ENCODE measurements at places on chromosomes 2 and 18. TPM values are rescaled to one million over a fixed set of nuclear protein-coding genes. Genes with fewer than 3 reads are reported as not detected.

NT5DC4 gene
- not detected for total RNA-seq

C2orf78 gene
- total RNA-seq = not detected

KCNG2 gene
- 6.4 TPM for total RNA-seq

CNGA3 gene
- total RNA-seq = under 0.01 TPM

GALM gene
- 39.5 TPM for total RNA-seq

RUFY4 gene
- not detected for total RNA-seq

GALNT5 gene
- total RNA-seq = 32.4 TPM

NETO1 gene
- total RNA-seq = 0.26 TPM

DNA sequence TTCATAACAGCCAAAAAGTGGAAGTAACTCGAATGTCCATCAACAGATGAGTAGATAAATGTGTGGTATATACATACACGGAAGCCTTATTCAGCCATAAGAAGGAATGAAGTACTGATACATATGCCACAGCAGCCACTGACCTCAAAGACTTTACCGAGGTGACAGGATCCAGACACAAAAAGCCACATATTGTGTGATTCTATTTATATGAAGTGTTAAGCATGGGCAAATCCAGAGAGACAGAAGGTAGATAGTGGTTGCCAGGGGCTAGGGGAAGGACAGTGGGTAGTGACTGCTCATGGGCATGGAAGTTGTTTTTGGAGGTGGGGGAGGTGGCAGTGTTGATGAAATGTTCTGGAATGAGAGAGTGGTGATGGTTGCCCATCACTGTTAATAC lies 33.9 kb downstream of the ZAP70 start:
- DNase-seq = no peak

- DNase-seq = no peak
Observed at GRCh38 chr2:239421851-239422250, 21.0 kb upstream of the HDAC4 start.

GRCh38 chr2:121260370-121261154 lies 24.4 kb downstream of the TFCP2L1 start:
- no peak for DNase-seq

- DNase-seq = no peak
Observed at GRCh38 chr2:182942756-182943155, 76.3 kb upstream of the FRZB start.

- peak; percentile 35 for DNase-seq
Observed at GRCh38 chr18:11502368-11502767, 107.0 kb upstream of the SLC35G4 start.

DNA sequence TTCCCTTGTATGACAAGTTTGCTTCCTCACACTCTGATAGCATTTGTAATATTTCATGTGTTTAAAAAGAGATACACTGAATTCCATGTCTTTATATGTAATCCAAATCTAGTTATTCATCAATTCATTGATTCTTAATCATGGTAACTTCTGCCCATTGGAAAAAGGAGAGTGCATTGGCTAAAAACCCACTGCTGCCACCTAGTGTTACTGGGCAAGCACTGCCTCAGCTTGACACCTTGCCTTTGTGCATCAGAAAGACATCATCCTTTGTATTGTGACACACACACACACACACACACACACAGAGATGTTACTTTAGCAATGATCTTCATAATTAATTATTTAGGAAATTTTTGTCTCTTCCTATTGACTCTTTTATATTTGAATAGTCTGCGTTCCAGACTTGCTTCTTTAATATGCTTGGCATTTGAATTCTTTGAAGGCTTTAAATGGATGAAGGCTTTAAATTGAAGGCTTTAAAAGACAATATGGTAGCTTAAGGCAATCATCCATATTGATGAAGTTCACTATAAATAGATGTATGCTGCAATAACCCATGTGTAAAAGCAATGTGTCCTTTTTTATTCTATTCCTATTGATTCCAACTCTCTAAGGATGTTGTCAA lies 414.2 kb upstream of the CHST9 start:
- DNase-seq = peak; percentile 20

DNA sequence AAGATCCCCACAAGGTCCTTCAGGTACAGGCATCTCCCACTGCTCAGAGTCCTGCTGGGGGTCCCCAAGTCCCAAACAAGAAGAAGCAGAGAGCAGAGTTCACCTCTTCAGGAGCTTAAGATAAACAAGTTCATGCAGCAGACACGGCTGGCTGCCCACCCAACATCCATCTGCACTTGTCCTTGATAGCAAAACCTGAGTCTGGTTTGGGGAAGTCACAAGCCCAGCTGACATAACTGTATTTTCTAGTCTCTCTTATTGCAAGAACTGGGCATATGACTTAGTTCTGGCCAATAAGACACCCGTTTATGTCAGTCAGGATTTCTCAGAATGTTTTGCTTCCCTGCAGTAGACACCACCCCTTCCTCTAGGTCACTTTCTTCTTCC lies 31.8 kb downstream of the AFF3 start:
- DNase-seq = no peak

GRCh38 chr2:186429104-186429503 lies 57.0 kb upstream of the ZC3H15 start:
- DNase-seq = peak; percentile 21

GRCh38 chr2:199742884-199743283 lies 108.1 kb downstream of the FTCDNL1 start:
- DNase-seq = no peak

- DNase-seq = no peak
Observed at GRCh38 chr2:71008342-71008741, 13.7 kb upstream of the TEX261 start.

- DNase-seq = no peak
Observed at GRCh38 chr2:33652830-33653229, 53.7 kb upstream of the FAM98A start.

GRCh38 chr2:199273042-199273511 lies 184.7 kb downstream of the SATB2 start:
- peak; percentile 87 for DNase-seq

GRCh38 chr2:37367984-37368383 lies 23.6 kb downstream of the QPCT start:
- DNase-seq = no peak

GRCh38 chr2:180607514-180608049 lies 372.8 kb upstream of the UBE2E3 start:
- DNase-seq = no peak

- DNase-seq = peak; percentile 21
Observed at GRCh38 chr2:38073211-38074057, 2.5 kb downstream of the CYP1B1 start.

- peak; percentile 50 for DNase-seq
Observed at GRCh38 chr2:24855726-24856125, 62.5 kb downstream of the CENPO start.

- DNase-seq = no peak
Observed at GRCh38 chr2:83572400-83572799, 886.7 kb downstream of the SUCLG1 start.

DNA sequence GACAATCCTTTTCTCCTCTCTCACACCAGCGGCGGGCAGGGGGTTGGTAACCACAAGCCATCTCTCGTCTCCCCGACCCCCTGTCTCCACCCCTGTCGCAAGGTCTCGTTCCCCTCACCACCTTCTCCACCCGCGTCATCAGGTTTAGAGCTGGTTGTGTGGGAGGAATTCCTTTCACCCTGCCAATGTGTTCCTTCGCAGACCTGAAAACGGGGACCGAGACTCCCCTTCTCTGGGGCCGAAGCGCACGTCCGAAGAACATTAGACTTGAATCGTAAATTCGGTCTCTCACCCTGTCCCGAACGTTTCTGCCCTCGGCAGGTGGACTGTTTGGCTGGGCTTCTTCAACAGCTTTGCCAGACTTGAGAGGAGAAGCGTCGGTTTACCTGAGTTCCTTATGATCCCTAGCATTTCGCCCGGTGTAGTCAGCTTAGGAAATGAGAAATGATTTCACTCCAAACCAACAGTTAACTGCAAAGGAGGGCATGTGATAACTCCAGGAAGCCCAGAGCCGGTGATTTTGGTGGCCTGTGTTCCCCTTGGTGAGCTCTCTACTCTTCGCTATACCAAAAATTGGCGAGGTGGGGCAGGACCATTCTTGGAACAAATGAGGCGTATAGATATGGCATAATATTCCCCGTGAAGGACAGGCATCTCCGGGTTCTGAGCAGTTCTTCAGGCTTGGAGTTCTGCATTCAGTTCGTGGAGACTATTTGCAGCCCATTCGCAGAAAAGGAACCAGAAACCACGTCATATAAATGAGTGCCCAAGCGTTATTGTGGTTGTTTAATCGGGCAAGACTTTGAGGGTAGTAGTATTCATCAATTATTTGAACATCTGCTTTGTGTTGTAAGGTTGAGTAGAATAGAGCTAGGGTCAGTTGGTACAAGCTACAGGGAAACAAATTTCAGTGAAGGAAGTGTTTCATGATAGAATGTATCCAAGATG lies 694 bp downstream of the CFAP36 start:
- peak; percentile 51 for DNase-seq
